ENCODE measurements at places on chromosomes 2 and 18.

DNA sequence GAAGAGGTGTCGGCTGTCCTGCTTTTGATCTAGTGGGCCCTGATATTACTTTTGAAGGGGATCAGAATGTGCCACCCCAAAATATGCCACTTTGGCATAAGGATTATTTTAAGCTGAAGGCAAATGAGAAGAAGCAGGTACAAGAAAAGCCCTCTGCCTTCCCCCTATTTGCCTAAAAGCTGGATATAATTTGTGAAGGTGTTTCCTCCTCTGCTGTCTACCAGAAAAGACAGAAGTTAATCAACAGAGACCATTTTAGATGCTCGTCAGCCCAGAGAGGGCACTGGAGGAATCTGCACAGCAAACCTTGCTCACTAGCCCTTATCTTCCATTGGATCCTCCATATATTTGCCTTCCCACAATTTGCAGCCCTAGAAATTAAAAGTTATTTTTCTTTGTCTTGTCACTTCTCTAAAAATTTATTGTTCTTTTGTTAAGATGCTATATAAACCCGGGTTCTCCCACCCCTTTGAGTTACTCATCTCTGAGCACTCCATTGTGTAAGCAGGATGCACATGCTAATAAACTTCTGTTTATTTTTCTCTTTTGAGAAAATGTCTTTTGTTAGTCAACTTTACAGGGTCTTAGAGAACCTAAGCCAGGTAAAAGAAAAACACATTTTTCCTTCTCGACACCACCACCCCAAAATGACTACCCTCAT, 163.2 kb upstream of the SLC1A4 start:
- DNase-seq = no peak

DNA sequence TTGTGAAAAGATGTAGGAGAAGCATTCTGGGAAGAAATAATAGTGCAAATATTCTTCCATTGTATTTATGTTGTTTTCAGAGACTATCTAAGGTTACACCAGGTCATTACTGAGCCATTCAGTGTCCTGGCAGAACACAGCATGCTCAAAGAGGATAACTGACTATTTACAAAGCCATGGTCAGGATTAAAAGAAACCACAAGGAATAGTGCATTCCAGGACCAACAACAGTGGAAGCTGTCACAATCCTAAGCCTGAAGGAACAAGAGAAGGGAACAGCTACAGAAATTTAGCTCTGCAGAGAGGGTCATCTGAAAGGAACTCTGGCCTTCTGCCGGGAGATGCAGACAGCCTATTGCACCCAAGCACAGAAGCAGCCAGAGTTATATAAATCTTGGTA, 116.7 kb downstream of the DSC3 start:
- DNase-seq = no peak

DNA sequence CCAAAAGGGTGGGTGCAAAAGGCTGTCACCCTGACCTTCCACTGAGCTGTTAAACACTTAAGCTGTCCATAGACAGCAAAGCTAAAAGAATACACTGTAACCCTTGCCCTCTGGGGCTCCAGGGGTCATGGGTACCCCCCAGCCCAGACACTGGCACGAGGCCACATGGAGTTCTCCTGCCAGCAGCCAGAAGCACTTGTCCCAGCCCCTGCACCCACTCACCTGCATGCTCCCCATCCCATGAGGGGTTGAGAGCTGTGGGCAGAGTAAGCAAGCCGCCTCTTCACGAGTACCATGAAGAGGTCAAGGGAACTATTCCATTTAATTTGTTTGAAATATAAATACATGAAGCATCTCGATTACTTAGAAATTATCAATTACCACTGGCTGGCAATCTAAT, 867.1 kb upstream of the ZEB2 start:
- no peak for DNase-seq

DNA sequence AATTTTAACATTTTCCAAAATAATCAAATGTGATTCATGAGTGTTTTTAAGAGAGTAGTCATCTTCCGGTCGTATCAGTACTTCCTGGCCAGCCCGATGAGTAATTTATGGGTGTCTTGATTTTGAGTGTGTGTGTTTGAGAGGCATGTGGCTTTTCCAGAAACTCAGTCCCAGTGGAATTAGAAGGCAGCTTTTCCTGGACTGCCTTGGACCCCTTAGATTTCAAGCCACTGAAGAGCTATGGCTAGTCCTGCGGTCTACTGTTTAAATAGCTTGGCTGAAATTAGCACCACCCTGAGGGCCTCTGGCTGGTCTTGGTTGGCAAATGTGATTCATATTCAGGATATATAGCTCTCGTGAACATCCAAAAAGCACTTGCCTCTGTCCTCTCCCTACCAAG, 59.4 kb downstream of the HK2 start:
- DNase-seq = no peak

Measured in stimulated activated CD4-positive, alpha-beta T cell treated with anti-CD3 and anti-CD28 coated beads, Interleukin-4, amount 100 ng/mL, for 48 hours (primary cell).